Activated T-helper 9 cell treated with anti-CD3 and anti-CD28 coated beads, Interleukin-2, amount 50 U/mL, for 16 hours (primary cell): ENCODE measurements at places on chromosomes 13 and 19.

GRCh38 chr19:8610041-8610935 lies at the start of gene ADAMTS10:
Gene ADAMTS10, minus strand, starts transcription at chr19:8610715. Its CDS starts 5,005 bp downstream, at chr19:8605710.
- DNase-seq = peak; percentile 27

GRCh38 chr19:41018736-41019290 lies 27.7 kb downstream of the CYP2B6 start:
- no peak for DNase-seq

GRCh38 chr13:86464193-86464592 lies 665.0 kb upstream of the SLITRK6 start:
- DNase-seq = no peak

GRCh38 chr19:29603308-29603707 lies 2.8 kb upstream of the POP4 start:
- DNase-seq = no peak

GRCh38 chr13:110869805-110870706 lies 44.8 kb downstream of the ANKRD10 start:
- DNase-seq = no peak

DNA sequence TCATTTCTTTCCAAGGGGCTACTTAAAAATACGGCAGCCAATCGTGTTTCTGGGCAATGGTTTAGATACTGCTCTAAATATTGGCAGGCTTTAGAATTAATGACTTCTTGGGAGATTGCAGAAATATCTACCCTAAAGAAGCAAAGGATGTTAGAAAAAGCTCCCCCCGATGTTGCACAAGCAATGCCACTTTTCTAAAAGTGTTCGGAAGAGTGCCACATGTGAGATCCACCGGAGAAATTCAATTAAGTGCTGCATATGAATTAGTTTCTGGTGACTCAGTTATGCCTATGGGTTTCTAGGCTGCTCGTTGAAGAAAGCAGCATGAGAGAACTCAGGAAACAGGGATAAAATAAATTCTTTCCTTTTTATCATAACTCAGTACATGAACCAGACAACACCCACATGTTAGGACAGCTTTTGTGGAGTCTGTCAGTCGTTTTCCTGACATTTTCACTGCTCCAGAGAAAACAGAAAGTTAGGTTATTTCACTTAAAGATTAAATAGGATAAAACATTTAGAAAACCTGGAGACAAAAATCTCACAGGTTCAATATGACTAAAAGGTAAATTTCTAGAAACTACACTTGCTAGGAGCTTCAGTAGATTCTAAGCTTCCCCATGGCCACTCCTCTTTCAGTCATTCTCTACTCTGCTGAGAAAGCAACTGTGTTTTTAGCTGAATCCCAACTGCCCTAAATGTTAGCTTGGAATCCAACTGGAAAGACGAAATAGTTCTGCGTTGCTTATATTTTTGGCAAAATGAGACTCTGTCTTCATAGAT lies 244.7 kb downstream of the DCLK1 start:
- DNase-seq = no peak

DNA sequence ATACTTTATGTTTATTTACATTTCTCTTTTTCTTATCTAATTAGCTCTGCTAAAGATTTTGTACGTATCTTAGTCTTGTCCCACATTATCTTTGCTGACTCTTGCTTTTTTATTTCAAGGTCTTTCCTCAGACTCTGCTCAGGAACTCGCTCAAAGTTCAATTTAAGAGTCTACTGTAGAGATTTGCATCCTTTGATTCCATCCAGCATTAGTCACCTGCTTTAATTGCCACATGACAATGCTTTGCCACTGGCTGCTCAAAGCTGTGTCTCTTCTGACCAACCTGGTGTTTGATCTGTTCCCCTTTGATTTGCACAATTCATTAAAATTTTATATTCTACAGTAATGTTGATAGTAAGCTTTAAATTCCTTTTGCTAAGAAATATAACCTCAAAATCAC lies 157.9 kb upstream of the FREM2 start:
- no peak for DNase-seq

DNA sequence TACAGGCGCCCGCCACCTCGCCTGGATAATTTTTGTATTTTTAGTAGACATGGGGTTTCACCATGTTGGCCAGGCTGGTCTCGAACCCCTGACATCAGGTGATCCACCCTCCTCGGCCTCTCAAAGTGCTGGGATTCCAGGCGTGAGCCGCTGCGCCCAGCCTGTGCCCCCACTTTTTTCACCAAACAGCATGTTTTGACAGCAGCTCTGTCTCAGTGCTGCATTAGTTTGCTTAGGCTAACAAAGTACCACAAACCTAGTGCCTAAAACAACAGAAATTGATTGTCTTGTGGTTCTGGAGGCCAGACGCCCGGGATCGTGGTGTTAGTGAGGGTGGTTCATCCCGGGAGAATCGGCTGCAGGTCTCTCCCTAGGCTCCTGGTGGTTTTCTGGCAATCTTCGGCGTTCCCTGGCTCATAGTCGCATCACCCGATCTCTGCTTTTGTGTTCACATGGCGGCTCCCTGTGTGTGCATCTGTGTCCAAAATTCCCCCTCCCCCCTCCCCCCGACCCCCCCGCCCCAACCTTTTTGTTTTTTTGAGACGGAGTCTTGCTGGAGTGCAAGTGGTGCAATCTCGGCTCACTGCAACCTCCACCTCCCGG lies 30.0 kb downstream of the MYH14 start:
- no peak for DNase-seq

DNA sequence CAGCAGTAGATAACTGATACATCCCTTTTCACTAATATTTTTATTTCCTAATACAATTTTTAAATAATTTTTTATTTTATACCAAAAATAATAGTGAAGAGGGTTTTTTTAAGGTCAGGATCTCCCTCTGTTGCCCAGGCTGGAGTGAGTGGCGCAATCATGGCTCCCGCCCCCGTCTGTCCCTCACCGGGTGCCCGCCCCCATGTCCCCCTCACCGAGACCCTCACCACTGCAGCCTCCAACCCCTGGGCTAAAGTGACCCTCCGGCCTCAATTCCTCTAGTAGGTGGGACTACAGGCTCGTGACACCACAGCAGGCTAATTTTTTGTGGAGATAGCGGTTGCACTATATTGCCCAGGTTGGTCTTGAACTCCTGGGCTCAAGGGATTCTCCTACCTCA lies 17.8 kb upstream of the ZNF846 start:
- DNase-seq = no peak

DNA sequence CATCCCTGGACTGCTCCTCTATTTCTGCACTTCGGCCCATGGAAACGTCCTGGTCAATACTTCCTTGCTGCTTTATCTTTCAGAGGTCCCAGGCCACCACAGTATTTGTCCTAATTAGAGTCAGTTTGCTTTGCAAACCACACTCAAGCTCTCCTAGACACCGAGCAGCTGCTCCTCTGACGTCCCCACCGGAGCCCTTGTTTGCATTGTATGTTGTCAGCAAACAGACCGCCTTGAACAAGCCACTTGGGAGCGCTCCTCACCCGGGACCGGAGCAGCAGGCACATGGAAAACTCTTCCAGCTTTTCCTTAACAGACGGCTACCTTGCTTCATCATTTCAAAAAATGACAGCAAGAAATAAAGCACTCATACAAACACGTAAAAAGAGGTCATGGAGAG lies 51.5 kb upstream of the GTF3A start:
- no peak for DNase-seq

DNA sequence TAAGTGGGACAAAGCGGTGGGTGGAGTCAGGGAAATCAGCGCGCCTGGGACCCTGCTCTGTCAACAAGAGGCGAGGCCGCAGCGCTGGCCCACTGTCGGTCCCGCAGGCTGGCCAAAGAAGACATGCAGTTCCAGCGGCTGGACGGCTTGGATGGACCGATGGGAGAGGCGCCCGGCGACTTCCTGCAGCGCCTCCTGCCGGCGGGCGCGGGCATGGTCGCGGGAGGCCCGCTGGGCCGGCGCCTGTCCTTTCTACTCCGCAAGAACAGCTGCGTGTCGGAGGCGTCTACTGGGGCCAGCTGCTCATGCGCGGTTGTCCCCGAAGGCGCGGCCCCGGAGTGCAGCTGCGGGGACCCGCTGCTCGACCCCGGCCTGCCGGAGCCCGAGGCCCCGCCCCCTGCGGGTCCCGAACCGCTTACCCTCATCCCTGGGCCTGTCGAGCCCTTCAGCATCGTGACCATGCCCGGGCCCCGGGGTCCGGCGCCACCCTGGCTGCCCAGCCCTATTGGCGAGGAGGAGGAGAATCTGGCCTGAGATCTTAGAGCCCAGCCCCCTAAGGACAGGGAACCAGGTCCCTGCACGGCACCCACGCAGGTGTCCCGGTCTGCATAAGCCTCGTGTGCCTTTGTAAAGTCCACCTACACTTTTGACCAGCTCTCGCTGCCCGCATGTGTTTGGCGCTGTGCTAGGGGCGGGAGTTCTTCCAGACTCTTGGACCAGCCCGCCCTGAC lies 6.1 kb downstream of the BEST2 start:
- peak; percentile 53 for DNase-seq

- DNase-seq = no peak
These were observed 1034.8 kb downstream of the PCDH17 start for GRCh38 chr13:58666331-58666730.

- DNase-seq = peak; percentile 41
These were observed 1.2 kb downstream of the CGB7 start for GRCh38 chr19:49056101-49056901.

GRCh38 chr13:64877176-64877575 lies 2353.0 kb downstream of the PCDH9 start:
- no peak for DNase-seq

DNA sequence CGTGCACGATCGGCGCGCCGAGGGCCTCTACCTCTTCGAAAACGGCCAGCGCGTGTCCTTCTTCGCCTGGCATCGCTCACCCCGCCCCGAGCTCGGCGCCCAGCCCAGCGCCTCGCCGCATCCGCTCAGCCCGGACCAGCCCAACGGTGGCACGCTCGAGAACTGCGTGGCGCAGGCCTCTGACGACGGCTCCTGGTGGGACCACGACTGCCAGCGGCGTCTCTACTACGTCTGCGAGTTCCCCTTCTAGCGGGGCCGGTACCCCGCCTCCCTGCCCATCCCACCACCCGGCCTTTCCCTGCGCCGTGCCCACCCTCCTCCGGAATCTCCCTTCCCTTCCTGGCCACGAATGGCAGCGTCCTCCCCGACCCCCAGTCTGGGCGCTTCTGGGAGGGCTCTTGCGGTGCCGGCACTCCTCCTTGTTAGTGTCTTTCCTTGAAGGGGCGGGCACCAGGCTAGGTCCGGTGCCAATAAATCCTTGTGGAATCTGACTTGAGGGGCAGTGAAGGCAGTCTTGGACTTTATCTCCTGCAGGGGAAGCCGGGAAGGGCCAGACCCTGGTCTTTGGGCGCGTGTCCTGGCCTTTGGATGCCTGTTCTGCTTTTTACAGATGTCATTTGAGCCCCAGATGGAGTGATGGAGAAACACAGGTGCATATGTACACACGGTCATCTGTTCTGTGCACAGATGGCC lies 2.2 kb downstream of the CLEC11A start:
- DNase-seq = no peak

DNA sequence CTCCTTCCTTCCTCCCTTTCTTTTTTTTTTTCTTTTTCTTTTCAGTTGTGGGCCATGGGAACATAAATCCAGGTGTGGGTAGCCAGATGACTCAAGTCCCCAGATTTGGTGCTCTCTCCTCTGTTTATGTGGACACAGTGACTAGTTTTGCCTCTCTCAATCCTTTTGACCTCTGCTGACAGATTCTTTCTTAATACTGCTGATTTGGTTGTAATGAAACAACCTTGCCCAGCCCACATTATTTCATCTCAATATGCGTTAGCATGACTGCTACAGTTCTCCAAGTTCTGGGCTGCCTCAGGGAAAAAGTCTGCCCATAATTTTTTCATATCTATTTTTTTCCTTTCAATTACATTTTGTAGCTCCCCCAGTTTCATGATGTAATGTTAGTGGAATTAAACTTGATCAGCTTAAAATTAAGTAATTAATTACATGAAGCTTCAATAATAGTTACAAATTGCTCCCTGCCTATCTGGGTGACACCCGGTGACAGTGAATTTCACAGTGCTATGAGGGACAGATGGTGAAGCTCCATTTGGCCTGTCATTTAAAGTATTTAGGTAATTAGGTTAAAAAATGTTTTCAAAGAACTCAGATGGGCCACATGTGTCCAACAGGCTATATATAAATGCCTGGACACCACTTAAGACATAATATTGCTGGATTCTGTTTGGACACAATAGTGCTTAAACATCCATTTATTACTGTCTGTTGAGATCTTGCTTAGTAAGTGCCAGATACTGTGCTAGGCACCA lies 118.8 kb upstream of the FRY start:
- DNase-seq = no peak

- DNase-seq = no peak
These were observed 19.3 kb downstream of the TMED1 start for GRCh38 chr19:10816691-10817090.

DNA sequence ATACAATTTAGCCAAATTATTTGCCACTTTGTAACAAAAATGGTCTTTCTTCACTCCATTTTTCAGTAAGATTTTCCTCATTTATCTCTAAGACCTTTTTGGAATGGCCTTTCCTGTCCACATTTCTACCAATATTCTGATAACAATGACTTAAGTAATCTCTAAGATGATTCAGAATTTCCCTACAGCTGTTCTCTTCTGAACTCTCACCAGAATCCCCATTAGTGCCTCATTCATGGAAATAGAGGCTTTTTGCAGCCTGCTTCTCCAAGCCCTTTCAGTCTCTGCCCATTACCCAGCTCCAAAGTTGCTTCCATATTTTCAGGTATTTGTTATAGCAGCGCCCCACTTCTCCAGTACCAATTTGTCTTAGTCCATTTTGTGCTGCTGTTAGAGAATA lies 867.0 kb downstream of the GPC5 start:
- no peak for DNase-seq

- no peak for DNase-seq
These were observed 2.0 kb downstream of the GJB2 start for GRCh38 chr13:20190481-20191310.

DNA sequence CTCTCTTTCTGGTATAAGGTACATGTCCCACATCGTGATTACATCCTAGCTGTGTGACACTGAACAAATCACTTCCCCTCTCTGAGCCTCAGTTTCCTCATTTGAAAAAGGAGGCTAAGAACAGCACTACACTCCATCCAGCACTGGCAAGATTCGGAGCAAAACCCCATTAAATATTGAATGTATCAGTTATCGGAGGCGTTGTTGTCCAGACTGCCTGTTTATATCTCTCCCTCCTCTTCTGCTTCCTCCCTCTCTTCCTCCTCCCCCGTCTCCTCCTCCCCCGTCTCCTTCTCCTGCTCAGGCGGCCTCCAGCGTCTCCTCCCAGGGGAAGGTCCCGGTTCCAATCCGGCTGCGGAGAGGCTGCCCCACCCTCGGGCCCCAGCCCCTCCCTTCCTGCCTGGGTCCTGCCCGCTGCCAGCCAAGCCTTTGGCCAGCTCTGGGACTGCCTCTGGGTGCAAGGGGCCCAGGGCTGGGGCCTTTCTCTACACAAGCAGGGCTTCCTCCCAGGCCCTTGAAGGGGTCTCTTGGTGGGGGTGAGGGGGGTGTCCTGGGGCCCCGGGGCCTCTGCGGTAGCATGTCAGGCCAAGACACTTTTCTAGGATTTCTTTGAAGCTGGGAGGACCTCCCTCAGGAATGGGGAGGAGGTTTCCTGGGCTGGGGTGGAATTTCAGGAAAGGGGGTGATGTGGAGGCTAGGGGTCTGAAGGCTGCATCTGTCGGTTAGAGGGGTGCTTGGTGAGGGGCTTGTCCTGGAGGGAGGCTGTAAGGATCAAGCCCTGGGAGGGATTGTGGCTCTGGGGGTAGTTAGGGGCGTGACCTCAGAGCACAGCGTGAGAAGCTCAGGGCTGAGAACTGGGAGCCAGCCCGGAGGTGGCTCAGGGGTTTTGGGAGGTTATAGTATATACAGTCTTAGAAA lies 1.9 kb downstream of the RRAS start:
- no peak for DNase-seq

- no peak for DNase-seq
These were observed 65.1 kb upstream of the ITM2B start for GRCh38 chr13:48167866-48168265.
